ENCODE measurements at places on chromosomes 2 and 18. TPM values are rescaled to one million over a fixed set of nuclear protein-coding genes. Genes with fewer than 3 reads are reported as not detected.
A peak's percentile ranks its signal among the peaks of the same experiment; 100 is the strongest.

C2orf72 gene
- total RNA-seq, result 0.05 TPM

RHOB gene
- 193 TPM for total RNA-seq

SETBP1 gene
- 10.3 TPM for total RNA-seq

EPC2 gene
- 22.0 TPM for total RNA-seq

CPO gene
- total RNA-seq, result 0.25 TPM

VAMP8 gene
- 15.5 TPM for total RNA-seq

SERPINB13 gene
- not detected for total RNA-seq

ACVR1C gene
- 0.36 TPM for total RNA-seq

PSMA8 gene
- total RNA-seq, result not detected

FER1L5 gene
- total RNA-seq, result 0.05 TPM

GLI2 gene
- 2.4 TPM for total RNA-seq

GRCh38 chr2:44850016-44850415, 91.5 kb upstream of the SIX3 start:
- H3K27ac ChIP-seq, result no peak overlapping the region
- peaks cover 82% of the 10 kb centered on the region for H3K27me3 ChIP-seq
- no peaks in the 10 kb centered on the region for H3K36me3 ChIP-seq
- no peak overlapping the region for H3K4me3 ChIP-seq
- DNase-seq, result no peak
- H3K4me1 ChIP-seq, result no peaks in the 10 kb centered on the region

- no peaks in the 10 kb centered on the region for H3K36me3 ChIP-seq
- H3K4me3 ChIP-seq, result no peak overlapping the region
- no peaks in the 10 kb centered on the region for H3K27me3 ChIP-seq
- peaks cover 36% of the 10 kb centered on the region for H3K4me1 ChIP-seq
- H3K27ac ChIP-seq, result no peak overlapping the region
- no peak for DNase-seq
These were observed 248.4 kb downstream of the ZNF521 start for GRCh38 chr18:25103468-25104155.

GRCh38 chr2:218780046-218780445, 1.9 kb upstream of the CYP27A1 start:
- peaks cover 31% of the 10 kb centered on the region for H3K4me1 ChIP-seq
- no peak overlapping the region for H3K4me3 ChIP-seq
- no peaks in the 10 kb centered on the region for H3K36me3 ChIP-seq
- no peak overlapping the region for H3K27ac ChIP-seq
- DNase-seq, result no peak

GRCh38 chr2:75519843-75520242, 40.9 kb downstream of the EVA1A start:
- no peaks in the 10 kb centered on the region for H3K36me3 ChIP-seq
- no peak overlapping the region for H3K27ac ChIP-seq
- DNase-seq, result no peak
- no peaks in the 10 kb centered on the region for H3K27me3 ChIP-seq
- no peak overlapping the region for H3K4me3 ChIP-seq

DNA sequence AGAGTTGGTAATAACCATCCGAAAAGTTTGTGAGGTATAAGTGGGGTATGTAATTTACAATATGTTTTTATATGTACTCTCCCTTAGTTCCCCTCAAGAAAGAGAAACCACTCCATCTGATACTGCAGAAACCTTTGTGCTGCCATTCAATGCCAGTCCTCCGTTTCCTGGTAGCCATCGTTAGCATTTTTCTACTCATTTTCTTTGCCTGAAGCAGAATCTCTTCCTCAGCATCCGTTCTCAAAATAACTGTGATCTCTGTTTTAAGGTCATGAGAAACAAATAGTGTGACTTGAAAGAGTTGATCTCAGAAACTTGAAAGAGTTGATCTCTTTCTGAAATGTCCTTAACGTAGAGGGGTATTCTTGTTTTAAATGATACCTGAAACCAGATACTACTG, 996 bp downstream of the PTCD3 start:
- H3K27ac ChIP-seq, result no peak overlapping the region
- no peak for DNase-seq
- peaks cover 51% of the 10 kb centered on the region for H3K36me3 ChIP-seq
- no peaks in the 10 kb centered on the region for H3K27me3 ChIP-seq
- H3K4me3 ChIP-seq, result peak overlapping the region; percentile 91

GRCh38 chr2:459931-460330, 172.0 kb upstream of the ALKAL2 start:
- DNase-seq, result no peak
- H3K27me3 ChIP-seq, result peaks cover 83% of the 10 kb centered on the region
- H3K36me3 ChIP-seq, result no peaks in the 10 kb centered on the region
- no peak overlapping the region for H3K4me3 ChIP-seq
- H3K27ac ChIP-seq, result no peak overlapping the region

GRCh38 chr2:240435457-240435947, at the start of gene GPC1:
GPC1 (plus strand) TSS chr2:240435663; CDS start chr2:240435919, 256 bp downstream.
- peaks cover 47% of the 10 kb centered on the region for H3K4me1 ChIP-seq
- peak within 1 kb of the TSS; percentile 87 for H3K4me3 ChIP-seq
- H3K27ac ChIP-seq, result peak within 1 kb of the TSS; percentile 95
- no peaks in the 10 kb centered on the region for H3K36me3 ChIP-seq
- peak; percentile 73 for DNase-seq

DNA sequence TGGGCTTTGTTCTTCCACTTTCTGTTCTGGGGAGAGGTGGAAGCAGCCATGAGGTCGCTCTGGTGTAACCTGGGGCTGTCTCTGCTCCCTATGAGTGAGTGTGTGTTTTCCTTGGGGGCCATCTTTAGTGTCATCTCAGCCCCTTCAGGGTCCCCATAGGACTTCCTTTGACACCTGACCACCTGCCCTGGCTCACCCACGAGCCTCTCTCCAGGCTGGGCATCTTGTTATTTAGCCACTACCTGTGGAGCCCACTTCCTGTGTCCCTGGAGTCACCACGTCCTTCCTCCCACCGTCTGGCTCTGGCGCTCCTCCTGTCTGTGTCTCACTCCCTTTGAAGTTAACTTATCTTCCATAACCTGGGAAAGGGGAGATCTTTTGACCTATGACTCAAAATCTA, 176.0 kb downstream of the UXS1 start:
- H3K27ac ChIP-seq, result no peak overlapping the region
- H3K27me3 ChIP-seq, result no peaks in the 10 kb centered on the region
- no peak overlapping the region for H3K4me3 ChIP-seq
- no peaks in the 10 kb centered on the region for H3K36me3 ChIP-seq

DNA sequence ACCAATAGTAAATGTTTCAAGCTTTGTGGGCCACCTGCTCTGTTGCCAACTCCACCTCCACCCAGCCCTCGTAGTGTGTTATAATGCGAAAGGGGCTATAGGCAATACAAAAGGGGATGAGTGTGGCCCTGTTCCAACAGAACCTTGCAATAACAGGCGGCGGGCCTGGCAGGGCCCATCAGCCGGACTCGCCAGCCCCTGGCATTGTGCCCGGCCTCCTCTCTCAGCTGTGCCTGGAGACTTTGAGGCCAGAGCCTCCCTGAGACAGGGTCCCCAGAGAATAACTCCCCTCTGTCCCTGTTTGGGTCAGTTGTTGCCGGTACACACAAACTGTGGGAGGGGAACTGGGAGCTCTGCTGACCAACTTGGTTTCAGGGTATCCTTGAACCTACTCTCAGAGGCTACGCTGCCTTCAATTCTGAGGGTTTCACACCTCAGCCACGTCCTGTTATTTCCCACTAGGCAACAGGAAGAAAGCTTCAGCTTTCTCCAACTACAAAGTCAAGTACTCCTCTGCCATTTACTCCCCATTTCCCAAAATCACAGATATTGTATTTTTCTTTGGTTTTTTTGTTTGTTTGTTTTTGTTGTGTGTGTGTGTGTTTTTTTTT, 58.0 kb upstream of the ZNF236 start:
- H3K4me3 ChIP-seq, result no peak overlapping the region
- H3K27me3 ChIP-seq, result peaks cover 49% of the 10 kb centered on the region
- H3K4me1 ChIP-seq, result no peaks in the 10 kb centered on the region

DNA sequence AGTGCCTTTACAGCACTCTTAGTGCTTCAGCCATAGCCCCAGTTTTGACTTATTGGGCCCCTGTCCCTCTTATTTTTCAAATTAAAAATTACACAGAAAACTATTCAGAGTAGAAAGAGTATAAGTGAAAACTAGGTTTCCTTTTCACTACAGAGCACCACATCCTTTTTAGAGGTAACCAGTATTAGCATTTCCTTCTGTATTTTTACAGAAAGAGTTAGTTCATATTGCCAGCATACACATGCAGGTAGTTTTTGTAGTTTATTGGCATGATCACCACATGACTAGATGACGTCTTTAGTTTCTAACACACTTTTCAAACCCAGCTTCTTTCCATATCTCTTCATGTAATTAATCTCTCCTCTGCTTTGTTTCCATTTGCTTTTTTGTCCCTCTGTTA, 66.4 kb downstream of the UBE2E3 start:
- H3K4me3 ChIP-seq, result no peak overlapping the region
- DNase-seq, result no peak
- no peak overlapping the region for H3K27ac ChIP-seq
- peaks cover 23% of the 10 kb centered on the region for H3K4me1 ChIP-seq
- H3K27me3 ChIP-seq, result no peaks in the 10 kb centered on the region

- H3K4me3 ChIP-seq, result no peak overlapping the region
- H3K36me3 ChIP-seq, result no peaks in the 10 kb centered on the region
These were observed 9.2 kb upstream of the ALPP start for GRCh38 chr2:232369126-232369951.

DNA sequence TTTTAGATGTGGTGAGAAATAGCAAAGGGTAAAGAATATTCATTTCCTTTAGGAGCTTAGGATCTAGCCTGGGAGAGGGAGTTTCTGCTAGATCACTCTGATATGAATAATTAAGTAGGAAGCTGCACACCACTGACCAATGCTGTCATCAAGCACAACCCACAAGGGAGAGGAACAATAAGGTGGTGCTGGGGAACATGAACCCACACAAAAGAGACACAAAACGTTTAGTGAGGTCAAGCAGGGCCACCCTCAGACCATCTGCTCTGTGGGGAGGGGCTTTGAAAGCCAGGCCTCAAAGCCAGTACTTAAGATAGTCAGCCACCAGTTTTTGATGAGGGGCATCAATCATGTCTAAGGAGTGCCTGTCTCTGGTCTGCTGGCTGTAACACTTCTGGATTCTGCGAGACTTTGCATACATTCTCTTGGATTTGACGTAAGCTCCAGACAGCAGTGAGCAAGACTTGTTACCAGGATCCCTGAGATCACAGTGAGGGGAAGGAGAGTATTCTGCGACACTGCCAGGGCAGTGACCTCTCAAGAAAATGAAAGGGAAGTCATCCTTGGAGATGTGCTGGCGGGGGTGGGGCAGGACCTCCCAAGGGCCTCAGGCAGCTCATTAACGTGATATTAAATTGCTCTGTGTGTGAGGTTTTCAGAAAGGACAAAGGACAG, 127.0 kb downstream of the CCBE1 start:
- no peaks in the 10 kb centered on the region for H3K27me3 ChIP-seq
- H3K4me3 ChIP-seq, result no peak overlapping the region
- no peaks in the 10 kb centered on the region for H3K4me1 ChIP-seq
- no peaks in the 10 kb centered on the region for H3K36me3 ChIP-seq

GRCh38 chr2:58834404-58834803, 593.3 kb upstream of the FANCL start:
- H3K27me3 ChIP-seq, result no peaks in the 10 kb centered on the region
- H3K4me1 ChIP-seq, result no peaks in the 10 kb centered on the region
- DNase-seq, result no peak
- H3K4me3 ChIP-seq, result no peak overlapping the region
- H3K27ac ChIP-seq, result no peak overlapping the region

DNA sequence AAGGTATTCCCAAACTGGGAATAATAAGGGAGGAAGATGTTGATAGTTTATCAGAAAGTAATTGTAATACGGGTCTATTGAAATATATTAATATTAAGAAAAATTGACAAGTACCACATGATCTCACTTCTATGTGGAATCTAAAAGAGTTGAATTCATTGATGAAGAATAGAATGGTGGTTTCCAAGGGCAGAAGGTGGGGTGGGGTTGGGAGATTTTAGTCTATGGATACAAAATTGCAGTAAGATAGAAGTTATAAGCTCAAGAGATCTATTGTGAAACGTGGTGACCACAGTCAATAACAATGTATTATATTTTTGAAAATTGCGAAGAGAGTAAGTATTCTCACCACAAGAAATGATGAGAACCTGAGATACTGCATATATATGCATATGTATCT, 38.9 kb downstream of the COL3A1 start:
- no peaks in the 10 kb centered on the region for H3K27me3 ChIP-seq
- peaks cover 13% of the 10 kb centered on the region for H3K36me3 ChIP-seq
- H3K4me3 ChIP-seq, result no peak overlapping the region
- peaks cover 4% of the 10 kb centered on the region for H3K4me1 ChIP-seq
- H3K27ac ChIP-seq, result no peak overlapping the region

GRCh38 chr2:234257859-234258561, 207.5 kb downstream of the SPP2 start:
- no peaks in the 10 kb centered on the region for H3K4me1 ChIP-seq
- H3K27me3 ChIP-seq, result peaks cover 50% of the 10 kb centered on the region
- H3K4me3 ChIP-seq, result no peak overlapping the region
- no peak for DNase-seq

DNA sequence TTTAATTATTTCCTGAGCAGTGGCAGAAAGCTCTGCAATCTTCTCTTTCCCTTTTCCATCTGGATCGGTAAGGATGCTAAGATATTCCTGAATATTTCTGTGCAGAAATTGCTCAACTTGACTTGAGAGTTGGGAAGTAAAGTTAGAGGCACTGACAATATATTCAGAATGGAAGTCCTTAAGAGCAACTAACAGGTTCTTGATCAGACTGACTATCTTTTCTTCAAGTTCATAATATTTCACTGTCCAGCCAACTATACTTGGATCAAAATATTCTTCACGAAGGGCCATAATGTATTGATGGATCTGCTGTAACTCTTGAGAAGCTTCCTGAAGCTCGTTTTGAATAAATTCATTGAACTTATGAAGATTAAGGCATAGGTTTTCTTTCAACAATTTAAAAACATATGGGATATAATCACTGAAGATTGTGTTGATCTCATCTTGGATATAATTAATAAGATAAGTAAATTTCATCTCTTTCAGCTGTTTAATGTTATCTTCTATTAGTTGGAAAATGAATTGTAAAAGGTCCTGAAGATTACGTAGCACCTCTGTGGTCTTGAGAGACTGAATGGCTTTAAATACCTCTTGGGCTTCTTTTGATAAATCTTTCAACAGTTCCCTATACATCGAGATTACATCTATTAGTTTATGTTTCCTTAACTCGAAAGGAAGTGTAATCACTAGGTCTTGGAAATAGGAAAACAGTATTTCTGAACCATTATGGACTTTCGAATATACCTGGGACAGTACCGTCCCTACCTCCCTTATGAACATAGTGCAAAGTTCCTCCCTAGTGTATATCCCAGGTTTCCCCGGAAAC, 41.7 kb downstream of the APOB start:
- no peak for DNase-seq

- H3K4me1 ChIP-seq, result no peaks in the 10 kb centered on the region
- no peak overlapping the region for H3K4me3 ChIP-seq
- no peaks in the 10 kb centered on the region for H3K27me3 ChIP-seq
These were observed 77.0 kb upstream of the PID1 start for GRCh38 chr2:229348128-229348527.

DNA sequence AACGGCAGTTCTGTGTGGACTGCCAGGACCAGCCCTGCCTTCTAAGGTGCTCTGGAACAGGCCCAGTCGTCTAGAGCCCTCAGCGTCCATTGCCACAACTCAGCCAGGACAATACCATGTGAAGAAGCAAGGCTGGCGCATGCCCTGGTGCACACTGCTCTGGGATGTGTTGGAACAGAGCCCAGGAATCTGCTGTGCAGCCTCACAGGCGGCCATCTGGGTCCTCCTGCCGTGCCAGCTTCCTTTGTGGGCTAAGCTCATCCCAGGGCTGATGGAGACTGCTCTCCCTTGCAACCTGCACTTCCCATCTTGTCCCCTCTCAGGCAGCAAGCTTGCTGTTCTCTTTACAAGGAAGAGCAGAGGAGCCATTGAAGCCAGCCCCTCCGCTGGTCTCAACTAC, 246.4 kb upstream of the PXDN start:
- peak; percentile 65 for DNase-seq
- peaks cover 14% of the 10 kb centered on the region for H3K4me1 ChIP-seq

- no peaks in the 10 kb centered on the region for H3K27me3 ChIP-seq
- peaks cover 19% of the 10 kb centered on the region for H3K36me3 ChIP-seq
- H3K4me1 ChIP-seq, result peaks cover 18% of the 10 kb centered on the region
- H3K27ac ChIP-seq, result peak overlapping the region; percentile 30
- no peak overlapping the region for H3K4me3 ChIP-seq
These were observed 69.4 kb upstream of the TTC27 start for GRCh38 chr2:32558492-32558891.
